ENCODE measurements at places on chromosomes 6 and 20. TPM values are rescaled to one million over a fixed set of nuclear protein-coding genes. Genes with fewer than 3 reads are reported as not detected.
A peak's percentile ranks its signal among the peaks of the same experiment; 100 is the strongest.

DNA sequence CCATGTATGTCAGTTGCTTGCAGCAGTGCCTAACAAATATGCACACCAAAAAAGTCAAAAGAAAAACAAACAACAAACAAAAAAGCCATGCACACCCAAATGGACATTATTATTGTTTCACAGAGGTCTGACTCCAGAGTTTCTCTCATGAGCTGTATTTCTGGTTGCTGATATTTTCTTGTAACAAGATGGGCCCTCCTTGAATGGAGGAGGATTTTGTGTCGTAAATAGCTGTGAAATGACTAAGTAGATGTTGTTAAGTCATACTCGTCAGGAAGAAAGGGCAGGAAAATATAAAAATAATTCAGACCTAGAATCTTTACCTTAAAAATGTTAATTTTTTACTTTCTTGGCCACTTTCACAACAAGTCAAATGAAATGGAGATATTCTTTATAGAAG, 96.0 kb downstream of the PLEKHG1 start:
- H3K36me3 ChIP-seq, result no peaks in the 10 kb centered on the region
- H3K4me3 ChIP-seq, result no peak overlapping the region
- DNase-seq, result no peak
- no peak overlapping the region for H3K27ac ChIP-seq
- H3K4me1 ChIP-seq, result no peaks in the 10 kb centered on the region
- H3K27me3 ChIP-seq, result no peaks in the 10 kb centered on the region

DNA sequence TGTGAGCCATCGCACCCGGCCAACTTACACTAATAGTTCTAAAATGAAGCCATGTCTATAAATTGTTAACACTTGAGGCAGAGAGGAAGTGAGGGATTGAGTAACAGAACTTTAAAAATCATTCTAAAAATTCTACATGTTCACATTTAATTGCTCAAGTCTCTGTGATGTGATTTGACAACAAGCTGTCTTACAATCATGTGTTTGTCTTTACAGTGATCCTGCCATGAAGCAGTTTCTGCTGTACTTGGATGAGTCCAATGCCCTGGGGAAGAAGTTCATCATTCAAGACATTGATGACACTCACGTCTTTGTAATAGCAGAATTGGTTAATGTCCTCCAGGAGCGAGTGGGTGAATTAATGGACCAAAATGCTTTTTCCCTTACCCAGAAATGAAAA, 23.6 kb downstream of the GTF2H5 start:
- H3K27me3 ChIP-seq, result no peaks in the 10 kb centered on the region
- H3K4me1 ChIP-seq, result peaks cover 44% of the 10 kb centered on the region
- no peaks in the 10 kb centered on the region for H3K36me3 ChIP-seq

DNA sequence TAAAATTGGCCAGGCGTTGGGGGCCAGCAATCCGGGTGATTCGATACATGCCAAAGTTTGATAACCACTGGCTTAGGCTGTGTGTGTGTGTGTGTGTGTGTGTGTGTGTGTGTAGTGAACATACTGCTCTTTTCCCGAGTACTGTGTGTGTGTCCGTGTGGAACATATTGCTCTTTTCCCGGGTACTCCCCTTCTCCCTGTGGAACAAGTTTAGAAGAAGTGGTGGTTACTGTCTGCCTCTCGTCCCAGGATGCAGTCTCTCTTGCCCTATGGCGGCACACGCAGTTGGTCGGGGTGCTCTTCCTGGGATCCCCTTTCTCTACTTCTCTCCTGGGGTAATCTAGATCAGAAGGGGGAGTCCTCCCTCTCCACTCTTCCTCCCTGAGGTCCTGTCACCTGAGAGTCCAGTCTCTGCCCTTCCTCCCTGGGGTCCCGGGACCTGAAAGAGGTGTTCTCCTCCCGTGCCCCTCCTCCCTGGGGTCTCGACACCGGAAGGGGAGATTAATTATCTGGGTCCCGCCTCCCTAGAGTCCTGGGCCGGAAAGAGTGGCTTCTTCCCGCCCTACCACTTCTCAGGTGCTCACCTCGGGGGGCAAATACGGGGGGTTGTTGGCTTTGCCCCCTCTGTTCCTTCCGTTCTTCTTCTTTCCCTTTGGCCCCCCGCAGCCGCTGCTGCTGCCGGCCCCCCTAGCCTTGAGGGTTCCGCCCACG, 516 bp downstream of the GTPBP2 start:
- H3K4me3 ChIP-seq, result peak overlapping the region; percentile 96
- H3K36me3 ChIP-seq, result no peaks in the 10 kb centered on the region
- no peaks in the 10 kb centered on the region for H3K27me3 ChIP-seq
- peaks cover 26% of the 10 kb centered on the region for H3K4me1 ChIP-seq

DNA sequence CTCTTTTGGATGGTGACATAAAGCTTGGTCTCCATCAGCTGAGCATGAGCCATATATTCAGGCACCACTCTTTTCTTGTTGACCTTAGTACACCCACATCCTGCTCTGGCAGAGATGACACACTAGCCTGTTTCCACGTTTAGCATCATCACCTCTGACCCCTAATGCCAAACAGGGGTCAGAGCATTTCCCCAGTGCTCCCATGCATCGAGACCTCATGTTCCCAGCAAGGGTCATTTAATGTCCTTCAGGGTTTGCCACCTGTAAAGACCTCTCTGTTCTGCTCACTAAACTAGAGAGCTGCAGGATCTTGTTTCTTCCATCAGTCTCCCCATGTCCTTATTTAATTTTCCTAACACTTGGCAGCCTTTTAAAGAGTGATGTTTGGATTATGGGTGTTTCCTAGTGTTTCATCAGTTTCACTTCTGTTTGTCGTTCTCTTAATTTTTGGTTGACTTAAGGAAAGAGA, 97.5 kb downstream of the AIG1 start:
- no peak for DNase-seq
- H3K36me3 ChIP-seq, result no peaks in the 10 kb centered on the region
- H3K27me3 ChIP-seq, result no peaks in the 10 kb centered on the region
- no peaks in the 10 kb centered on the region for H3K4me1 ChIP-seq
- no peak overlapping the region for H3K4me3 ChIP-seq

- no peaks in the 10 kb centered on the region for H3K36me3 ChIP-seq
- no peak overlapping the region for H3K4me3 ChIP-seq
- H3K4me1 ChIP-seq, result no peaks in the 10 kb centered on the region
- H3K27ac ChIP-seq, result no peak overlapping the region
Observed at GRCh38 chr6:39731565-39731964, 6.4 kb upstream of the KIF6 start.

- no peak overlapping the region for H3K4me3 ChIP-seq
- peaks cover 9% of the 10 kb centered on the region for H3K4me1 ChIP-seq
- H3K27ac ChIP-seq, result no peak overlapping the region
- H3K36me3 ChIP-seq, result no peaks in the 10 kb centered on the region
- no peak for DNase-seq
- H3K27me3 ChIP-seq, result no peaks in the 10 kb centered on the region
Observed at GRCh38 chr6:41605649-41606048, 32.6 kb upstream of the MDFI start.

GRCh38 chr6:3139090-3139903, 18.0 kb downstream of the TUBB2A start:
- H3K36me3 ChIP-seq, result no peaks in the 10 kb centered on the region
- DNase-seq, result peak; percentile 86
- H3K4me1 ChIP-seq, result peaks cover 74% of the 10 kb centered on the region
- H3K27me3 ChIP-seq, result no peaks in the 10 kb centered on the region
- peak overlapping the region; percentile 92 for H3K27ac ChIP-seq

GRCh38 chr6:51093871-51094270, 275.2 kb downstream of the TFAP2B start:
- no peaks in the 10 kb centered on the region for H3K36me3 ChIP-seq
- no peaks in the 10 kb centered on the region for H3K27me3 ChIP-seq
- H3K27ac ChIP-seq, result no peak overlapping the region
- H3K4me3 ChIP-seq, result no peak overlapping the region

- DNase-seq, result no peak
- no peaks in the 10 kb centered on the region for H3K27me3 ChIP-seq
- H3K27ac ChIP-seq, result no peak overlapping the region
- H3K4me3 ChIP-seq, result no peak overlapping the region
Observed at GRCh38 chr20:3646651-3647050, 16.5 kb downstream of the GFRA4 start.

- H3K4me1 ChIP-seq, result no peaks in the 10 kb centered on the region
- H3K4me3 ChIP-seq, result no peak overlapping the region
- H3K27ac ChIP-seq, result no peak overlapping the region
- H3K36me3 ChIP-seq, result no peaks in the 10 kb centered on the region
- no peaks in the 10 kb centered on the region for H3K27me3 ChIP-seq
Observed at GRCh38 chr20:7637184-7637583, 303.1 kb downstream of the HAO1 start.

GRCh38 chr20:10508468-10509251, 73.6 kb downstream of the SLX4IP start:
- H3K27me3 ChIP-seq, result no peaks in the 10 kb centered on the region
- no peaks in the 10 kb centered on the region for H3K36me3 ChIP-seq
- no peak overlapping the region for H3K4me3 ChIP-seq
- no peak overlapping the region for H3K27ac ChIP-seq

Gene DPPA5
- not detected for total RNA-seq

Gene SLC2A10
- 12.2 TPM for total RNA-seq

Gene MOG
- not detected for total RNA-seq

Gene MEA1
- total RNA-seq, result 17.5 TPM

Gene MRPL2
- 13.5 TPM for total RNA-seq

Gene PRND
- not detected for total RNA-seq

Measured in body of pancreas (tissue), 4 donors.